ENCODE measurements at places on chromosomes 3 and 15.
A peak's percentile ranks its signal among the peaks of the same experiment; 100 is the strongest.

DNA sequence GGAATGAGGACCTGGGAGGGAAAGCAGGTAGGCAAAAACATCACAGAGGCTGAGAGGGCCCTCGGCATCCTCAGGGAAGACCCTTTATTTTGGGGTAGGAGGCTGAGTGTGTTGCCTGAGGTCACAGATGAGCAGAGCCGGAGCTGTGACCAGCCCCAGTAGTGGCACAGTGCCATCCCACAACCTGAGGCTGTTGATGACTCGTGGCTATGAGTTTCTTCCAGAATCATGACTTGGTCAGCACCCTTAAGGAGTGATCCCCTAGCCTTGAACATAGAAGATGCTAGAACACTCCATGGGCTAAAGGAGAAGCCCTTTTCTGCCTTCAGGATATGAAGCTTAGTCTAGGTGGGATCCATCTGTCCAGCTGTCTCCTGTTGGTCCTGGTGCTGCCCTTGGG is 19.5 kb upstream of the CXCR6 start:
- DNase-seq: peak; percentile 21

- DNase-seq: no peak
Measured at GRCh38 chr3:150319900-150320299, 88.2 kb upstream of the TSC22D2 start.

DNA sequence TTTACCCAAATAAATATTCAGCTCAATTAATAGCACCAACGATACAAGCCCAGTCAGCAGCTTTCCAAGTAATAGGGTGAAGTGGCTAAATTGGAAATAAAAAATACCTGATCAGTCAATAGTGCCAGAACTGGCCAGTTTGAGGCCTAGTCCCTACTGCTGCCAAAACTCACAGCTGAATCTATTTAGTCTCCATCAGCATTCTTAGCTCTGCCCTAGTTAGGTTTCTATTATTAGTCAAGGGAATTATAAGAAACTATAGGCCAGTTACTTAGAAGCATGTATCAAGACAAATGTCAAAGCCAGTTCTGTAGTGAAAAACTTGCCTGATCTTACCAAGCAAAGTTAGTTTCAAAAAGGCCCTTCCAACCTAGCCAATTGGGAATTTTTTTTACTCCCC is 146.2 kb upstream of the ZBTB20 start:
- no peak for DNase-seq

DNA sequence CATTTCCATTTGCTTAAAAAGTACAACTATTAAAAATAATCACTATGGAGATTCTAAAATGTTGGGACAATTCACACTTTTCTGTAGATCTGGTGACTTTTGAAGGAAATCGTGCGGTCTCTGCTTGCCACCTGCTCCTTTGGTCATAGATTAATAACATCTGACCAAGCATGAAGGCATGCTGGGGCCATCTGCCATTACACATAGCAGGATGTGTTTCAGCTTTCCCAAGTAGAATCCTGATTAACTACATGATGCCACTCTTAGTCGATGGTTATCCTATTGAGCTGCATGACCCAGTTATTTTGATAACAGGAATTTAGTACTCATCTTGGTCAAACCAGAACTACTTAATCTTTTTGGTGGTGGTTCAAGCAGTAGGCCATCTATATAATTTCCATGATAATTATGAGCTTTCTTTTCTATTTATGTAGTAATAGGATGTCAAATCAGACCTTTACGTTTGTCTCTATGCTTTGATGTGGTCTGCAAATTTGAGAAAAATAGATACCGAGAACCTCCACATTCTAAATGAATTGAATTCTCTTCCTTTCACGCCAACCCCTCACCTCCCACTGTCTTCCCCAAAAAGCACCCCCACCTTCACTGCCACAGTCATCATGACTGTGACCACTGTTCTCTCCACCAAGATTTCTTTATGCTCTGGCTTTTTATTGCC is 158.1 kb downstream of the DIPK2A start:
- DNase-seq: no peak

- DNase-seq: peak; percentile 35
Measured at GRCh38 chr3:43998836-43999727, 242.6 kb upstream of the TOPAZ1 start.

DNA sequence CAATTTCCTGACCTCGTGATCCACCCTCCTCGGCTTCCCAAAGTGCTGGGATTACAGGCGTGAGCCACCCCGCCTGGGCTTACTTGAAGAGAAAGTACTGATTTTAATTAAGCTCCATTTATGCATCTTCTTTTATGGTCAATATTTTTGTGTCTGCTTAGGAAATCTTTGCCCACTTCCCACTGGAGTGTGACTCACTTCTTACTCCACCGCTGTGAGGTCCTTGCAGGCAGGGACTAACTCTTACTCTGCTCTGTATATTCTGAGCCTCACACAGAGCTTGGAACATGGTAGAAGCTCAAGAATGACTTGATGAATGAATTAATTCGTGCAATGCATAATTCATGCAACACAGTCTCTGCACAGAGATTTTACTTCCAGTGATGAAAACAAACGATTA is 2.9 kb upstream of the TM4SF19 start:
- DNase-seq: no peak
